ENCODE measurements at places on chromosomes 2 and 18.
A peak's percentile ranks its signal among the peaks of the same experiment; 100 is the strongest.

- DNase-seq: peak; percentile 96
Observed at GRCh38 chr18:57806978-57807285, 3.8 kb upstream of the ATP8B1 start.

GRCh38 chr18:13532406-13533075 is 193.8 kb downstream of the FAM210A start:
- DNase-seq: no peak

- peak; percentile 96 for DNase-seq
Observed at GRCh38 chr2:67260343-67261277, 136.5 kb upstream of the ETAA1 start.

DNA sequence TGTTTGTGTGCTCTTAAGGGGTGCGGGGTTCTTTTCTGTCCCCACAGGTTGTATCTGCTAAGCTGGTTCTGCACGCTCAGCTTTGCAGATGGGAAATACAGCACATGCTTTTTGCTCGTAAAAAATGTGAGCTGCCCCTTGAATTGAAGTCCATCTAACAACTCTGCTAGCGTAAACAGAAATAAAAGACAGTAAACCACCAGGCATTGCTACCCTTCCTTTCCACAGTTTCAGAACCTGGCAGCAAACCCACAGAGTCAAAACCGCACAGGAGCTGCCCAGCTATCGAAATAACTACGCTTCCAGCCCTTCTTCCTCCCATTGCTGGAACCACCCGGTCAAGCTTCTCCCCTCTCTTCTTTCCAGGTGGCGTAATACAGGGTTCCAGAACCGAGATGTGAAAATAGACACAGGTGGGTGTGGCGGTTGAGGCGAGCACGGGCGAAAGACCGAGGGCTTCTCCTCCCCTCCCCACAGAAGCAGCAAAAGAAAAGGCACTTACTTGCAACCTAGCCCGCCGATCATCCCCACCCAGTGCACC is 479 bp downstream of the SCN9A start:
- DNase-seq: peak; percentile 35

- DNase-seq: no peak
Observed at GRCh38 chr2:238658820-238659219, 189.1 kb upstream of the TWIST2 start.
